CD4-positive, alpha-beta T cell treated with Interleukin-17A for 1 hour (primary cell): ENCODE measurements at places on chromosomes 1 and 21.

- DNase-seq, result no peak
Observed at GRCh38 chr1:19430121-19431068, 54.9 kb downstream of the CAPZB start.

DNA sequence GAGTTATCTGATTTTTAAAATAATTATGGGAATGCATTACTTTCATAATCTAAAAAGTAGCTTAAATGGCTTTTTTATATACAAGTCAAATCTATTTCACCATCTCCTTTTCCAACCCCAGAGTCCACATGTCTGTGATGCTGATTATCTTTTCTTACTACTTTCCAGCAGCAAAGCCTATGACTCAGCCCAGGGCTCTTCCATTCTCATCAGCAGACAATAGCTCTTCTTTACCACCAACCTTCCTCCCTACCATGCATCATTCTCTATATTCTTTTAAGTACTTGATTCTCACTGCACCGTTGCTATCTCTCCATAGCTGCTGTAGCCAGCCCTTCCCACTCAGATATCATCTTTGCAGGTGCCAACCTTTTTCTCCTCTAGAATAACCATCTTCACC is 61.3 kb downstream of the OVGP1 start:
- no peak for DNase-seq

- DNase-seq, result peak; percentile 36
Observed at GRCh38 chr1:228182296-228183030, 16.9 kb downstream of the IBA57 start.

DNA sequence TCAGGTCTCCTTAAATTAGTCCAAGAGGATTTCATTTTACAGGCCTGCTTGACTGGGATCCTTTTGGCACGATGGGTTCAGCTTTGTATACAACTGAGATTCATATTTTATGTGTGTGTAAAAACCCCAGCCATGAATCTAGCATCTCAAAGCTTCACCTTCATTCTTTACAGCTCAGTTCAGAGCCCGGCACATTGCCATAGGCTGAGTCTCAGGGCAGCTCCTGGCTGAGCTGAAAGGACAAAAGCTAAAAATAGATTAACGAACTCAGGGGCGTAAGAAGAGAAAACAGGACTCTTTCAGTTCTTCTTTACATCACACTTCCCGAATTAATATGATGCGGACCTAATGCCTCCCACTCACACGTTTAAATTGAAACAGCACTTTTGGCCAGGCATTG is 262.8 kb upstream of the PBX1 start:
- DNase-seq, result no peak

GRCh38 chr21:41029571-41029970 is 138.4 kb upstream of the BACE2 start:
- DNase-seq, result no peak

GRCh38 chr1:94602316-94602715 is 60.8 kb upstream of the F3 start:
- DNase-seq, result peak; percentile 44

- peak; percentile 45 for DNase-seq
Observed at GRCh38 chr1:53135735-53136114, 6.7 kb downstream of the SLC1A7 start.

GRCh38 chr1:23431431-23431830 is 6.9 kb upstream of the TCEA3 start:
- no peak for DNase-seq

- DNase-seq, result no peak
Observed at GRCh38 chr1:79912813-79913212, 906.3 kb upstream of the ADGRL4 start.

DNA sequence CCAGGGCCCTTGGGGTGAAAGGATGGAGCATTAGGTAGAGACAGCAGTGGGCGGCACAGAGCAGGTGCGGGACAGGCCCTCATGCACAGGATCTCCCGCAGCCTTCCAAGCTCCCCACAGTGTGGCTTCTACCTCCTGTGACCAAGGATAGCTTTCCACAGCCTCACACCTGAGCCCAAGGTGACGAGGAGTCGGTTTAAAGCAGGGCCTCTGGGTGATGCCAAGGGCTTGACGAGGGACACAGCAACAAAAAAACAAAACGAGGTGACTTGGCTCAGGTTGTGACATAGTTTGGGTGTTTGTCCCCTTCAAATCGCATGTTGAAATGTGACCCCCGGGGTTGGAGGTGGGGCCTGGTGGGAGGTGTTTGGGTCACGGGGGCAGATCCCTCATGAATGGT is 15.3 kb downstream of the RSPH1 start:
- no peak for DNase-seq

- no peak for DNase-seq
Observed at GRCh38 chr1:190175320-190175719, 302.3 kb downstream of the BRINP3 start.

- DNase-seq, result no peak
Observed at GRCh38 chr1:81242103-81242502, 558.6 kb upstream of the ADGRL2 start.

DNA sequence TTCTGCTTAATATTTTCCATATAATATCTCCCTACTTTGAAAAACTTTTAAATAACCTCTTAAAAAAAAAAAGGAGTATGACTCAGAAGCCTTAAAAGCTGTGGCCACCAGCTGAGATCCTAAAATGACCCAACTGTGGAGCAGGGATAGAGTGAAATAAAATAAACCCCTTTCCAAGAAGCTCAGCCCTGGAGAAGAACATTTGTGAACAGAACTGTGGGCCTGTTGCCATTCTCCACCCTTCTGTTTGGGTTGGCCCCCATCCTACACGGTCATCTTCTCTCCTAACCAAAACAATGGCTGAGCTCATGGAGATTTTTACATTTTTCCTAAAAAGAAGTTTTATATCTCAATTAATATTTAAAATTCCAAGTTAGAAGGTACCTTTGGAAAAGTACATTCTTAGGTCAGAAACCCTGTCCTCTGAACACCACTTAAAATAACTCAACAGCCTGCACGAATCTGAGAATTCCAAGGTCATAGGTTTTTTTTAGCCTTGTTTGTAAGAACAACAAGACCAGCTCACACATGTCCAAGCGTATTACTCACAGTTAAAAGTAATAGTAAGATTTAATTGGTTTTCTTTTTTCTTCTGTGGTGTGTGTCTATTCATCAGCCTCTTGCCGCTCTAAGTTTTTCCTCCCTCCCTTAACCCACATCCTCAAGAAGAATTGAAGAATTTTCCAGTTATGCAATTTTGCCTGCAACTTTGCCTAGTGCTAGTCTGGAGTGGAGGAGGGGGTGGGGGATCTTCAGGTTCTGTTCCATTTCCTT is 107.7 kb upstream of the ERRFI1 start:
- DNase-seq, result no peak

DNA sequence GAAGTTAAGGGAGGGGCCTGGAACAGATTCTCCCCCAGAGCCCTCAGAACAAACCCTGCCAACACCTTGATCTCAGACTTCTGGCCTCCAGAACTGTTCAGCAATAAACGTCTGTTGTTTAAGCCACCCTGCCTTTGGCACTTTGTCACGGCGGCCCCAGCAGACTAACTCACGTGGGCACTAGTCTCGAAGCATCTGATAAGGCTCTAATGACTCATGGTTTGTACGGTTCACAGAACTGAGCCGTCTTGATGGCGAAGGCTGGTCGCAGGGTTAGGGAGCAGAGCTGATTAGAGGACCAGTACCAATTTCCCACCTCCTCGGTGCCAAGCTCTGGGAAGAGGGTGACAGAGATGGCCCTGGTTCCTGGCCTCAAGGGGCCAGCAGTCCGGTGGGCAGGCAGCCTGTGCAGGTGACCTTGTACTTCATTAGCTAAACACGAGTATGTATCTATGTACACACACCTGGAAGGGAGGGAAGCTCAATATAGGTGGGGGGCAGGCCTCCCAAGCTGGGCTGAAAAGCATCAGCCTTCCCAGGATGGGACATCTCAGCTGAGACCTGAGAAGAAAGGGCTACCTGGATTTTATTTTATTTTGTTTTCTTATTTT is 112.8 kb downstream of the MRPS6 start:
- no peak for DNase-seq

DNA sequence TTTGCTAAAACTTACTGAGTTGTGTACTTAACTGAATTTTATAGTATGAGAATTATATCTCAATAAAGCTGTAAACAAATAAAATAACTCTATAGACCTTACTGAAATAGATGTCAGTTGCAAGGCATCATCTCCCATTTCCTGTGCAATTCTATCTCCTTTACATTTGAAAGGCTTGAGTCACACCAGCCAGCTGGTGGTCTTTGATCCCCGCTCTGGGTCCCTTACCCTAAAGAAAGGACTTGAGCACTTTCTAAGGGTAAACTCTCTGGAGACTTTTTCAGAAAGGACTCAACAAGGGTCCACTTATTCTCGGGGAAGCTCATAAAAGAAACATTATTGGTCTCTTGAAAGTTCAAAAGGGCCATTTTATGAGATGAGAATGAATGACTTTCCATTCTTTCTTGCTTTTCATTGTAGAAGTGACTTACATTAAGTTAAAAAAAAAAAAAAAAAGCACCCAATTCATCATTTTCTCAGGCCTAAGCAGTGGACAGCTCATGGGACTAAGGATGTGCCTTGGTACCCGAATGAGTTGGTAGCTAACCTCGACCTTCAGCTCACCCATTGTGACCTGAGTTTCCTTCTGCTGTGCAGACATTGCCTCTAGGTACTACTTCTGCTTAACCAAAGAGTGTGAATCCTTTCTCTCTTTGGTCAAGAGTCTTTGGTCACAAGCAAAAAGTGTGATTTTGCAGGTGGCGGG is 147.0 kb upstream of the COA6 start:
- no peak for DNase-seq

GRCh38 chr21:43755820-43756594 is 20.1 kb downstream of the CSTB start:
- no peak for DNase-seq

- peak; percentile 88 for DNase-seq
Observed at GRCh38 chr1:150562446-150563339, 13.5 kb downstream of the ADAMTSL4 start.
